ENCODE measurements at places on chromosomes 2 and 18.

GRCh38 chr2:215712871-215713790 lies 277.3 kb upstream of the FN1 start:
- no peak for DNase-seq

- no peak for DNase-seq
Measured at GRCh38 chr2:134305109-134305491, 51.2 kb downstream of the MGAT5 start.

- no peak for DNase-seq
Measured at GRCh38 chr18:48636436-48636835, 97.6 kb downstream of the CTIF start.

GRCh38 chr18:48885266-48885923 lies 65.4 kb downstream of the SMAD7 start:
- peak; percentile 19 for DNase-seq

- no peak for DNase-seq
Measured at GRCh38 chr2:182393270-182393760, 33.5 kb downstream of the PDE1A start.

DNA sequence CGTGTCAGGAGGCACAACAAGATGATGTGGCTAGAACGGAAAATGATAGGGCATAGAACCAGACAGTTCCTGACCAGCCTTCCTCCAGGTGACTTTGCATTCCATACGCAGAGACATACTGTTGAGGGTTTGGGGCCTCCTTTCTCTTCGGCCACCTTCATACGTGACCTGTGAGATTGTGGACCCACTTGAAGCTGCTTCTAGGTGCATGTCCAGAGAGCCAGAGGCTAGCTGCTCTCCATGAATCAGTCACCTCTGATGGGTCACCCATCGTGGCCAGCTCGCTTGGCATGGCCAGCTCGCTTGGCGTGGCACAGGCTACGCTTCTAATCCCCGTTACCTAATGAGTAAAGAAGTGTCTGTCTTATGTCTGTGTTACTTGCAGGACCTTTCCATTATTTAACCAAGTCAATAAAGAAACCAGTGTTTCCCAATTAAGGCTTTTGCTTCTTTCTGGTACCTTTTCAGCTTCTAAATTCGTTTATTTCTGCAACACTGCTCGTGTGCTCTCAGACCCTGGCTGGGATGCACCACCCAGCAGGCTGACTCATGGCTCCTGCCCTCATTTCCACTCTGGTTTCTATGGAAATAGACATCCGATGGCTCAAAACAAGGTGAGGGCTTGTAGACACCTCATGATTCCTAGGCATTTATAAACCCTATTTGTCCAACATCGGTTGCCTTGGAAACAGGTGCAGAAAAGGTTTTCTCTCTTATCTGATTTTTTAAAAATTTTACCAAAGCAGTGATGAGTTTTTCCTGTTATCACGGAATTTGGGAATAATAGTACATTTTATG lies 86.7 kb upstream of the B3GNT7 start:
- peak; percentile 9 for DNase-seq

GRCh38 chr2:186862869-186863709 lies 14.1 kb upstream of the ZSWIM2 start:
- no peak for DNase-seq

DNA sequence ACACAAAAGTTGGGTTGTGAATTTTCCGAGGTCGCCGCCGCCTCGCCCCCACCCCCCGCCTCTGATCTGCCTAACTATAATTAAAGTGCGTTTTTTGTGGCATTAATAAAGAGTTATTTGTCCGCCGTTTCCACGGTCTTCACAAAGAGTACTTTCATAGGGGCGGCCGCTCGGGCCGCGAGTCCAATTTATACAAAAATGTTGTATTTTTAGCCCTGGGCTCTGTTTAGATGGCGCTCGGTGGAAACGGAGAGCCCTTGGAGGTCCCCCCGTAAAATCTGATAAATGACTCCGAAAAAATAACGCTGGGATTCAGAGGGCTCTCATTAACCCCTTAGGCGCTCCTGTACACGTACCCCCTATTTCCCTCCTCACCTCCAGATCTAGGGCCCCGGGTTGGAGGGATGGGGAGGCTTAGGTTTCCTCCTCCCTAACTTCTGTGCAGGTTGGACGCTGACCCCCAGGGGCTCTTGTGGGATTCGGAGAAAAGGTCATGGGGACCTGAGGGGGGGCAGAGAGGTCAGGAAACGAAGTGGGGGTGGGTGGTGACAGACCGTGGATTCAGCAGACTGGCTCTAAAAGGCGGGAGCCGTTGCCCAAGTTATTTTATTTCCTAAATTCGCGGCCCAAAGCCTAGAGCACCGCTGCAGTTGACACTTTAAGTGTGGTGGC lies 1.9 kb downstream of the CYP26B1 start:
- DNase-seq = no peak

DNA sequence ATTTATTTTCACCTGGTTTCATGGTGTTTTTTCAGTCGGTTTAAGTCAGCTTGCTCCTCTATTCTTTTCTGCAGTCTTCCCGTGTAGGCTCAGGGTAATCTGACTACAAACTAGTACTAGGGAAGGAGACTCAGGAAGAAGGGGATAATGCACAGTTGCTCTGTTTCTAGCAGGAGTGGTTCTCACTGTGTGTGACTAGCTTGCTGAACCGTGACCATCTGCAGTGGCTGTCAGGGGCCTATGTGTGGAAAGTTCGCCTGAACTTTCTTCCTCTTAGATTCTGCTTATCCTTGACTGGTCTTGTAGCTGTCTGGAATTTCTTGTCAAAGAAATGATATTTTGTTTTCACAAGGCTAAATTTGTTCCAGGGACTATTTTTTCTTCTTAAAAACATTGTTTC lies 46.3 kb upstream of the AQP4 start:
- no peak for DNase-seq

GRCh38 chr2:95318431-95319220 lies 21.5 kb downstream of the KCNIP3 start:
- DNase-seq = no peak

- DNase-seq = peak; percentile 52
Measured at GRCh38 chr2:152025678-152026287, 73.1 kb downstream of the CACNB4 start.

- DNase-seq = no peak
Measured at GRCh38 chr18:45355944-45356520, 259.2 kb upstream of the SLC14A2 start.

DNA sequence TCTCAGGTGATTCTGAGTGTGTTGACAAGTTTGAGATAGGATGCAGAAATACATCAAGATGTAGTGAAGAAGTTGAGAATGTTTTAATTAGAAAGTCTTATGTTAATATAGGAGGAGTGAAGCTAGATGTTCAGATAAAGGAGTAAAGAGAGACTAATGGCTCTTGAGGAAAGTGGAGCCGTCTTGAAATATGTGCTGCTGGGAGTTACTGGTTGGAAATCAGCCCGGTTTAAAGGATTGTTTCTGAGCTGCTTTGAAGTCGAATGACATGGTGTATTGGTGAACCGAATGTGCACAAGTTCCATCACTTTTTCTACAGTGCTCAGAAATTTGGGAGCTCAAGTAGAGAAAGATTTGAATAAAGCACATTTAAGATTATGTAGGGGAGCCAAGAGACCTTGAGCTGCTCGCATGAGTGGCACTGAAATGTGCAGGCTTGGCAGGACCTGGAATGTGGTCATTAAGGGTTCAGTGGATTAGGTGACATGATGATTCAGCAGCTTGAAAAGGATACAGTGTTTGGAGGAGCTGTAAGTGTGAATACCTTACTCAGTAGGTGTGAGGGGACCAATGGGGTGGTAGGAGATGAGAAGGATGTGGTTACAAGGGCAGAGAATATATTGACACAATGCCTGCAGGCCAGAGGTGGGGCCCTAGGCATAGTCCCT lies 68.6 kb downstream of the CAB39 start:
- no peak for DNase-seq

- no peak for DNase-seq
Measured at GRCh38 chr2:180124273-180125139, 117.4 kb upstream of the CWC22 start.

- no peak for DNase-seq
Measured at GRCh38 chr2:232511336-232511890, 8.8 kb upstream of the PRSS56 start.

- DNase-seq = no peak
Measured at GRCh38 chr2:206713746-206714145, 4.5 kb downstream of the DYTN start.

DNA sequence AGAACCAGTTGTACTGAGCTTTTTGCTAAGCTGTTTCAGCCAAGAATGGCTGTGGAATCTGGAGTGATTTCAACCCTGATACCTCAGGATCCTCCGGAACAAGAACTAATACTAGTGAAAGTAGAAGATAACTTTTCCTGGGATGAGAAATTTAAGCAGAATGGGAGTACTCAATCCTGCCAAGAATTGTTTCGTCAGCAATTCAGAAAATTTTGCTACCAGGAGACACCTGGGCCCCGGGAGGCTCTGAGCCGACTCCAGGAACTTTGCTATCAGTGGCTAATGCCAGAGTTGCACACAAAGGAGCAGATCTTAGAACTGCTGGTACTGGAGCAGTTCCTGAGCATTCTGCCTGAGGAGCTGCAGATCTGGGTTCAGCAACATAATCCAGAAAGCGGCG lies 1.6 kb downstream of the ZNF397 start:
- DNase-seq = no peak

GRCh38 chr2:2805263-2805662 lies 474.2 kb upstream of the MYT1L start:
- no peak for DNase-seq

- DNase-seq = no peak
Measured at GRCh38 chr18:58803978-58804377, 60.7 kb upstream of the ZNF532 start.

- DNase-seq = no peak
Measured at GRCh38 chr18:1104181-1104881, 199.7 kb downstream of the ADCYAP1 start.

DNA sequence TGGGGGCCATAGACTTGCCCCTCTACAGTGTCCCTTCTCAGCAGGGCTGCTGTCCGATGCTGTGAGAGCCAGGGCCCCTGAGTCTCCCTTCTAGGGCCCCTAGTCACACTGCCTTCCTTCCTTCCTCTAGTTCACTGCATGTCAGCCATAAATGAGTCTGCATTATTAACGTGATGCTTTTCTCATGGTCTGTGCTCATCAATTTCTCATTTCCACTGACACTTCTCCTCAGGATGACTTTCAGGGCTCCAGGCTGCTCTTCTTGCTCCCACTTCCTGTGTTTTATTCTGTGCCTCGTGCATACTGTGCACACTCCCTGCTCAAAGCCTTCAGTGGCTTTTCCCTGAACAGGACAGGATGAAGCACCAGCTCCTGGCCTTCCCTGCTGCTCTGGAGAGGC lies 146.5 kb downstream of the FAM210A start:
- no peak for DNase-seq

DNA sequence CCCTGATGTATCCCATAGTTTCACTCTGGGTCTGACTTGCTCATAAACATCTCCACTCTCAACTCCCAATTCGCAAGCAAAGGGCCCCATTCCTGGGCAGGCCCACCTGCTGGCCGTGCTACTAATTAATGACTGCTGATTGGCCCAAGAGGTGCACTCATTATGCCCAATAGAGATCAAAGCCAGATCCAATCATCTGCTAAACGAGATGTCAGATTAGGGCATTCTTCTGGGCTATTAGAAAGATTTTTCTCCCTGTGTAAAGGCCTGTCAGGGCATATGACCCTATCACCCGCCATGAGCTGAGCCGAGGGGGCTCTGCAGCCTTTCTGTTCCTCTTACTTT lies 103.4 kb upstream of the HAAO start:
- no peak for DNase-seq

DNA sequence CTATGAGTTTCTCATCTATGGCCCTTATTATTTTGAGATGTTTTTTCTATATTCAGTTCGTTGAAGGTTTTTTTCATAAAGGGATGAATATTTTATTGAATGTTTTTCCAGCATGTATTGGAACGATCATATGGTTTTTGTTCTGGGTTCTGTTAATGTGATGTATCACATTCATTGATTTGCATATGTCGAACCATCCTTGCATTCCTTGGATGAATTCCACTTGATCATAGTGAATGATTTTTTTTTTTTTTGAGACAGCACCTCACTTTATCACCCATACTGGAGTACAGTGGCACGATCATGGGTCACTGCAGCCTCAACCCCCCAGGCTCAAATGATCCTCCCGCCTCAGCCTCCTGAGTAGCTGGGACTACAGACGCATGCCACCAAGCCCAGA lies 5.5 kb upstream of the NEMP2 start:
- DNase-seq = no peak

GRCh38 chr2:189086250-189086649 lies 93.3 kb downstream of the COL5A2 start:
- DNase-seq = no peak

GRCh38 chr2:155840661-155841060 lies 491.9 kb downstream of the NR4A2 start:
- no peak for DNase-seq

GRCh38 chr18:33062834-33063364 lies 290.1 kb upstream of the KLHL14 start:
- no peak for DNase-seq

GRCh38 chr18:50194631-50195532 lies at the start of gene MYO5B:
TSS of gene MYO5B (minus strand) at chr18:50195147. CDS start at chr18:50194793, 354 bp downstream.
- no peak for DNase-seq

DNA sequence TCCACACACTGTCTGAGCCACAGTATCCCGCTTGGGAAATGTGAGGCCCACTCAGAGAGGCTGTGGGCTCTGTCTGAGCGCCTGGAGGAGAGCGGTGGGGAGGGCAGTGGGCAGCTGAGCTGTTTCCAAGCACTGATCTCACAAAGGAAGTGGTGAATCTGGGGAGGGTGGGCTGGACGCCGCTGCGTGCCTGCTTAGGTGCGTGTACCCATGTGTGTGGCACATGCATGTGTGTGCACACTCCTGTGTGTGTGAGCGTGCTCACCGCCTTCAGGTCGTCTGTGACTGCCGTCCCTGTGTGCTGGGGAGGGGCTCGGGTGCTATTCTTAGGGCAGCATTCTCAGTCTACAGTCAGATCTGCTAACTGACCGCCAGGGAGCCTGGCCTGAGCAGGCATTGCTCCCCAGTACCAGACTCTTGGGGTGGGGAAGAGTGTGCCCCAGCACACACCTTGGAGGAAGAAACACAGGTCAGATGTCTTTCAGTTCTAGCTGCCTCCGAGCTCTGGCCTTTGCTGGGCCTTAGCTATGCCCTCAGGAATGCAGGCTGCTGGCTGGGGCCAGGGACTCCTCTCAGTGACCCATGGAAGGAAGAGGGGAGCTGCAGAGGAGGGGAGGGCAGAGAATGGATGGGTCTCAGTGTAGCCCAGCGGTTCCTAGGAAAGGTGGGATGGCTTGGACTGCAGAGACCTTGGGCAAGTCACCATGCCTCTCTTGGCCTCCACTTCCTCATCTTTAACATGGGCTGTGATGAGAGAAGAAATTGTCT lies 31.4 kb downstream of the KCNIP3 start:
- DNase-seq = no peak

DNA sequence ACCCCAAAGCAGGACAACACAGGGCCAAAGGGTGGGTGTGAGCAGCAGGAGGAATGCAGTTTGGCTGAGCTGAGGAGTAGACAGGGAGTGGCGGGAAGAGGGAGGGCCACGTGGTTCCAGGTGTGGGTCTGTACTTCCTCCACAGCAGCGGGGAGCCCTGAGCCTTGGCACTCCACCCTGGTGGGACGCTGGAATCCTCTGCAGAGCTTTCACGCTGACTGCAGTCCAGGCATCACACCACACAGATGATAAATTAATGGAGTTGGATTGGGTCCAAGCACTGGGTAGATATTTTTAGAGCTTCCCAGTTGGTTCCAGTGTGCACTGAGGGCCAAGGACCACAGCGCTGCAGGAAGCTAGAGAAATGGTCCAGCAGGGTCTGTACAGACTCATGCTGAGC lies 67.0 kb upstream of the TMEM200C start:
- DNase-seq = no peak

All from ovary (tissue), 10 donors.